Colonic mucosa (tissue), 4 donors: ENCODE measurements at places on chromosomes 11 and 22.

GRCh38 chr11:93983542-93984195 is 37.5 kb upstream of the HEPHL1 start:
- no peak for DNase-seq

DNA sequence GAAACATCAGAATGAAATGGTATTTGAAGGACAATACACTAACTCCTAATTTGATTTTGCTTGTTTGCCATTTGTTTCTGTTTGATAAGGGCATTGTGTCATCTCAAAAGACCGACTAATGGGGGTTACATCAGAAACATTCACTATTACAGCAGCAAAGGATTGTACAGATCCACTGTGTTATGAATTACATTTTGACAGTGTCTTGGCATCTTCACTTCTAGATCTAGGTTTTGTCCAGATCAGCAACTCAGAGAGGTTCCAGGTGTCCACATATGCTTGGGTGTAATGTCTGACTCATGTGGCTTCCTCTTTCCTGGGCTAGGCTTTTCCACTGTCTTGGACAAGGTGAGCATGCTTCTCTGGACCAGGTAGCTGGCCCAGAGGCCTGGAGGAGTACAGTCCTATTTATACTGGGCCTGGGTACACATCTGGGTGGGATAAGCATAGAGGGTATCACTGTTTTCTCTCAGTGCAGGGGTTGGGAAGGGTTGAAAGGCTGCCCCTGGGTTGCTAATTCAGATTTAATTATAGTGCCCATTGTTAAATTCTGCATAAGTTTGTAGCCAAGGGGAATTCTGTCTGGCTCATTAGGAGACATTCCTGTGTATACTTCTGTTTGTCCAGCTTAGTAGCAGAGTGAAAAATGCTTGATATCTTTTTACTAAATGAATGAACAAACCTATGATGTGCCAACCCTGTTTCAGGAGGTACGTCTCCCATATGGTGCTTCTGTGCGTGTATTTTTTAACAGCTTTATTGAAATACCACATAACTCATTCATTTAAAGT is 23.8 kb downstream of the DDI1 start:
- DNase-seq = no peak

GRCh38 chr11:62128835-62129234 is 5.0 kb downstream of the INCENP start:
- DNase-seq = no peak

DNA sequence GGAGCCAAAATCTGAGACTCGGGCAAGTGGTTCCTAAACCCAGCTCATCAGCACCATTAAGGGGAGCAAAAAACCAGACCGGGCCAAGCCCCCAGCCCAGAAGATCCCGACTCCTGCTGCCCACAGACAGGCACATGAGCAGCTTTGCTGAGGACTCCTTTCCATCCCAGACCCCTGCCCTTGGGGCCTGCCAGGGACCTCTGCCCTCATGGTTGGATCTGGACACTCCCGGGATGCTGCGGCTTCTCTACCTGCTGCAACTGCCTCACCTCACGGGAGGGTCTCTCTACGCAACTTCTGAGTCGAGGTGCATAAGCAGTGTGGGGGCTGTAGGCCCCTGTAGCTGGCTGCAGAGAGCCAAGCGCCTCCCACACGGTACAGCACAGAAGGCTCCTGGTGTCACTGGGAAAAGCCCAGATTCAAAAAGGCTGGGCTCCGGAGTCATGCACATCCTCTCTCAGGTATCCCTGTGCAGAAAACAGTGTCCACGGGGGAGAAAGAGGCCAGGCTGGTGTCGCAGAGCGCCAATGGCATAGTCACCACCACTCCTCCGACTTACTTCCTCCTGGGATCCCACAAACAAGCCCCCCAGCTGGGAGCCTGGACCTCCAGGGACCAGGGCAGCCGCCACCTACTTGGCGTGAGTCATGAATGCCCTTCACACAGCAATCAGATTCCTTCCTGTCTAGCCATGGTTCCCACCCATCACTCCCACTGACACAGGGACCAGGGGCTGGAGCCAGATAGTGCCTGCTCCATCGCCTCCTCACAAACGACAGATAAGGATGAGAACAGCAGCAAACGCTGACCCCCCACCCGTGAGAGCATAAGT is 122.1 kb downstream of the BCR start:
- DNase-seq = peak; percentile 13

DNA sequence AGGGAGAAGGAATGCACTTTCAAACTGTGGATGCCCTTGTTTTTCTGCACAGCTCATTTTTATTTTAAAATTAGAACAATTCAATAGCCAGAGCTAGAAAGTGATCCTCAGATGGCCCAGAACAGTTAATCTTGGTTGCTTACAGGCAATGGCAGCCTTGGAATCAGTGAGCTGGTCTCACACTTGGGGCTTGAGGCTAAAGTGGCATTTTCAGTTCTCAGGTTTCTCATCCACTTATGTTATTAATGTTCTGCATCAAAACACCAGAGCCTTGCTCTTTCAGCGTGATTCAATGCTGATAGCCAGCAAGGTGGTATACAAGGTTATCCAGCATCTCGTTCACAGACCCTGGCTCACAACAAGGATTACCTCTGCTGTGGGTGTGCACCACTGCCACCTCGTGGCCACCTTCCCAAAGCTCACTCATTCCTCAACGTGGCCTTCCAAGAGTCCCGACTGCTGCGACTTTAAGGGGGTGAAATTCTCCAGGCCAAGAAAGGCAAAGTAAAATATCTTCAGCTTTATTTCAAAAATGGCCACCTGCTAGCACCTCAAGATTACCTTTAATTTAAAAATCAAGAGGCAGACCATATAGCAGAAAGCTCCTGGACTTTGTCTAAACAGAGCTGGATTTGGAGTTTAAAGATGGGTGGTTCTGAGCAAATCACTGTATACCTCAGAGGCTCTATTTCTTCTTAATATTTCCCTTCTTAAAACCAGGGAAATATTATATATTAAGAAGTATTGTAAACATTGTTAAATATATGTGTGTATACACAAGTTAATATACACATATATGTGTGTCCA is 34.2 kb upstream of the FSHB start:
- peak; percentile 57 for DNase-seq

DNA sequence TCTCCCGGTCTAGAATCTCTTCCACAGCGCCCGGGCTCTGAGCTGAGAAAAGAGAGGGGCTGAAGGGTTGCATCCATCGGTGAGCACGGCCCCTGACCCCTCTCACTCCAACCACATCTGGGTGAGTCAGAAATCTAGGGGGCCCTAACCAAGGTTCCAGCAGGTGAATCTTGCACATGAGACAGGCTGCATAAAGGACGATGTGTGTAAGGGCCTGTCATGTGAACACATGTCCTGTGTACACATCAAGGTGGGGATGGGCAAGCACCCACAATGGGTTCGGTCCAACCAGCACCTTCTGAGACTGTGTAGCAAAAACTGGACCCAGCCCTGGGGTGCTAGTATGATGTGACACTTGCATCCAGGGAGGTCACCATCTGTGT is 1.2 kb downstream of the BET1L start:
- DNase-seq = peak; percentile 24

GRCh38 chr11:28393348-28393747 is 285.2 kb downstream of the METTL15 start:
- DNase-seq = no peak

GRCh38 chr22:18983120-18983651 is 47.1 kb upstream of the PRODH start:
- DNase-seq = no peak

- DNase-seq = no peak
These were observed 24.6 kb downstream of the TP53I11 start for GRCh38 chr11:44926036-44926435.

GRCh38 chr11:72396041-72396440 is 38.3 kb downstream of the CLPB start:
- DNase-seq = no peak

DNA sequence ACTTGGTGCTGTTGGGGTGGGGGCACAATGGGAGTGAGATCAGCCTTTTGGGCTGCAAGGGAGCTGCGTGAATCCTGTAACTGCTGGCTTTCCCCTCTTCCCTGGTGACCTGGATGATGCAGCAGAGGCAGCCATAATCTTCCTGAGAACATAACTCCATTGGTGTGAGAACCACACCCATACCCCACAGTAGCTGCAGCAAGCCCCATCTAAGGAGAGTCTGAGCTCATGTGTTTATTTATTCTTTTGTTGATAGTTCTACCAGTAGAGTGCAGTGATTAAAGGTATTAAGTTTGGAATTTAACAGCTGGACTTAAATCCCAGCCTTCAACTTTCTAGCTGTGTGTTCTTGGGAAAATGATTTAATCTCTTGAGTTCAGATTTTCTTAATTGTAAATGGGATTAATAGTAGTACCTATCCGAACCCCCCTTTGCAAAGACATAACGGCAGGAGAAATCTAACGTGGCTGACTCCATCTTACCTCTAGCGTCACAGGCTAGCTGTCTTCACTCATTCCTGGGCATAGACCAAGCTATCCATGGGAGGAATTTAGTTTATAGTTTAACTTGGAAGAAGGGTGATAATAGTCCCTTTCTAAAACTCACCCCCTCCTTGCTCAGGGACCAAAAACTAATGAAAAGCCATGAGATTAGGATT is 385.0 kb upstream of the DDI1 start:
- no peak for DNase-seq

- no peak for DNase-seq
These were observed 243.5 kb upstream of the ANO3 start for GRCh38 chr11:26088391-26088790.

- DNase-seq = no peak
These were observed 438.0 kb downstream of the KCNA4 start for GRCh38 chr11:29578806-29579205.

DNA sequence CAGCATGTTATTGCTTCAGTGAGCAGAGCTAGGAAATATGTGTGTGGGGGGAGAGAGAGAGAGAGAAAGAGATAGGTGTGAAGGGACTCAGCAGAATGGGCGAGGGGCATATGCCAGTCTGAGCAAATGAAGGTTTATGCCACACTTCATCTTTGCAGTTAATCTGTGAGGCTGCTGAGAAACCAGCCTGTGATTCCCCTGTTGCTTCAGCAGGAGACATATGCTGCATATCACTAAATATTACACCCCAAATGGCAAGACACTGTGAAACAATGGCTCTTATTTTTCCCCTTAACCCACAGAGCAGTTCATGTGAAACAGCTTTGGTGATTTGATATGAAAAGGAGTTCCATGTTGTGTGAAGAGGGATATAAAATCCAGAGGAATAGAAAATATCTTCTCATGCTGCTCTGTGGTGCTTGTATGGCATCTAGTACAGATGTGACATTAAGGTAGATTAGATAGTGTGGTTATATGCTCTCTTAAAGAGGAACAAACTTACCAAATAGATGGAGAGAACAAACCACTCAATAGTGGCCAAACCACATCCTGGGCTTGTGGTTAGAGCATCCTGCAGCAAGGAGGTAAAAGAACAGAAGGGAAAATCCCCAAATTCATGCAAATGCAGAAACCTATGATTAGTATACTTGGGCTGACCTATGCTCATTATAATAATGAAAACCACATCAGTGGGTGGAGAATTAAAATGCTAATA is 864.2 kb downstream of the FAM181B start:
- DNase-seq = peak; percentile 30

GRCh38 chr11:28666632-28667031 is 558.4 kb downstream of the METTL15 start:
- no peak for DNase-seq

DNA sequence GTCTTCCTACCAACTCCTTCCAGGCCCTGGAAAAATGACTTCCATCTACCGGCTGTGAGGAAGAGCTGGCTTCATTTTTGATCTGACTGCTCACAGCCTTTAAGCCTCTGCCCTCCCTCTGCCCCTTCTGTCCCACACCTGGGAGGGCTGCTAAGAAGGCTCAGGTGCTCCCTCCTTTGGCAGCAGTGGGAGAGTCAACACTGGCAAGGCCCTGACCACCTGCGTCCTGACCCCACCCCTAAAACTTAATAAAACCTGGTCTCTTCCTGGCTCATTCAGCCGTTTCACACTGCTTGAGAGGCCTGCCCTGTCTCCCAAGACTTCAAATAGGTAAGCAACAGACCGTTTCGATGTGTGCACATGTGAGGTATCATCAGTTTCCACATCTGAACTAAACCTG is 52.1 kb upstream of the NFRKB start:
- no peak for DNase-seq

DNA sequence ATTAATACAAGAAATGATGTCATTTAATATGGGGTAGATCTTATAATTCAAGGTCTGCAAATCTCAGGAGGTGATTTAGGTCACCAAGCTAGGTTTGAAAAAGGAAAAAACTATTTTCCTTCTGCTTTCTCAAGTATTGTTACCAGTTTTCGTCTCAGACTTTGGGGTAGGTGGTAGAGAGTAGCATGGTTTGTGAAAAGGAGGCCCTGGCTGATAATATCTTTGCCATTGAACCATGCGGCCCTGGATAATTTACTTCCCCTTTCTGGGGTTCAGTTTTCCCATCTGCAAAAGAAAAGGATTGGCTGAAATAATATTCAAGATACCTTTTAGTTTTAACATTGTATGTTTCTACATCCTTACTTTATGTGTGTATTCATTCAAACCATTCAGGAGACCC is 92.1 kb downstream of the WNT11 start:
- no peak for DNase-seq

GRCh38 chr11:74267014-74267413 is 44.4 kb downstream of the P4HA3 start:
- no peak for DNase-seq

DNA sequence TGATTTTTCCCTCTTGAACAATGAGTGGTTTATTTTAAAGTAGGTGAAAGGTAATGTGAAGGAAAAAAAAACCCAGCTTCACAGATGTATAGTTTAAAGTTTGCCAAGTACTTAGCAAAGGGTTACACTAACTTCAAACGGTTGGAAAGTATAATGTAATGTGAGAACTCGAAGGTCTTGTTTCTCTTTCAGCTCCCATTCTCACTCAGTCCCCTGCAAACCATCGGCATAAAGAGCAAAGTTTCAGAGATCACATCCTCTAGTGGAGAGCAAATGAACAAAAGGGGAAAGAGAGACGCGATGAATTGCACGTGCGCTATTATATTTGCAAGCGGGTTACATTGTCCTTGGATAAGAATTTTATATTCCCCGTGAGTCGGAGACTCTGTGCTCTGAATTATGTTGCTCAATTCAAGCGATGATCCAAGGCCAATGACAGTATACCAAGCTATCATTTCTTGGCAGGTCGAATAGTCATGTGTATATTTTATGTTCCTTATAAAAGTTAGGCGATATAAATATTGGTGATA is 37.6 kb upstream of the BIRC3 start:
- DNase-seq = peak; percentile 72

- DNase-seq = peak; percentile 62
These were observed 37.9 kb upstream of the PRR5 start for GRCh38 chr22:44664149-44664548.

GRCh38 chr22:46731246-46732040 is 6.6 kb downstream of the CERK start:
- DNase-seq = peak; percentile 80

- no peak for DNase-seq
These were observed 22.6 kb downstream of the FADS2 start for GRCh38 chr11:61850687-61851086.

- DNase-seq = no peak
These were observed 44.1 kb downstream of the MYH9 start for GRCh38 chr22:36343720-36344105.

- DNase-seq = no peak
These were observed 37.3 kb downstream of the ABCC8 start for GRCh38 chr11:17439316-17439782.

GRCh38 chr11:126138636-126139035 is 72.8 kb downstream of the RPUSD4 start:
- DNase-seq = no peak
